ENCODE measurements at places on chromosomes 1 and 21. TPM values are rescaled to one million over a fixed set of nuclear protein-coding genes. Genes with fewer than 3 reads are reported as not detected.

Gene PLCH2
- total RNA-seq, result 32.7 TPM

Gene SPRR4
- total RNA-seq, result not detected

Gene C1QA
- total RNA-seq, result not detected

Gene PPIAL4G
- 0.86 TPM for total RNA-seq

Gene ERRFI1
- 0.83 TPM for total RNA-seq

Gene ELAVL4
- not detected for total RNA-seq

Gene FGGY
- total RNA-seq, result 7.0 TPM

Gene SPATA6
- total RNA-seq, result 0.55 TPM

Gene RAP1GAP
- total RNA-seq, result 0.15 TPM

Gene DNAJC28
- 0.55 TPM for total RNA-seq

Gene GPA33
- 0.65 TPM for total RNA-seq

Gene LCE4A
- total RNA-seq, result not detected

Gene CRABP2
- total RNA-seq, result 1.2 TPM

- DNase-seq, result peak; percentile 43
Measured at GRCh38 chr1:20430355-20431175, 55.4 kb downstream of the CAMK2N1 start.

DNA sequence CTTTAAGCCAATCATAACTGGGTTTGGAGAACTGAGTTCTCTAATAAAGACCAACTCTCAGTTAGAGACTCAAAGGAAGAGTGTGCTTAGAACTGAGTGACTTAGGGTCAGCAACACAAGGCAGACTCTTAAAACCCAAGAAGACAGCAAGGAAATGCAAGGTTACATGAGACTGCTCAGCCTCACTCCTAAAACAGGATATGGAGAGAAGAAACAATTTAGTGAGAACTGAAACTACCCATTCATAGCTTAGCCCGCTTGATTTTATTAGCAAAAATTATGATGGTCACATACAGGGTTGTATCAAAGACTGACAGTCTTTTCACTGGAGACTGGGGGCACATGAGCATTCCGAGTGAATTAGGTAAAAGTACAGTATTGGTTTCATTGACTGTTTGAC, 78.9 kb upstream of the DMRTA2 start:
- no peak for DNase-seq

GRCh38 chr1:201539561-201540431, 869 bp downstream of the NAV1 start:
- DNase-seq, result no peak

- DNase-seq, result no peak
Measured at GRCh38 chr1:85019994-85020393, 23.1 kb upstream of the MCOLN2 start.

- peak; percentile 83 for DNase-seq
Measured at GRCh38 chr1:203320591-203321272, 15.4 kb downstream of the BTG2 start.

GRCh38 chr1:154837034-154837671, 32.9 kb downstream of the KCNN3 start:
- no peak for DNase-seq

DNA sequence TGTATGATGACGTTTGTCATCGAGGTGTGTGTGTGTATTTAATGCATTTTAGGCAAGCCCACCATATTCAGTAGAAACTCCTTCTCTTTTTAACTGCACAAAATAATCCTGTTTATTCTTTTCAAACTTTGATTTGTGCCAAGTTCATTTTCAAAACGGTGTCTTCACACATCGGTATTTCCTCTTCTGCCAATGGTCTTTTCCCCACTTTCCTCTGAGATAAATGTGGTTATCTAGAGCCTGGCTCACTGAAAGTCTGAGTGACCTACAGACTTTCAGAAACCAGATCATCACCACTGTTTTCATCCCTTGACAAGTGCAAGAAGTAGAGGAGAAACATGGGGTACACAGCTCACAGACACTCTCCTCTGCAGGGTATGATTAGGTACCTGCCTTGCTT, 69.4 kb downstream of the GPATCH2 start:
- DNase-seq, result no peak

DNA sequence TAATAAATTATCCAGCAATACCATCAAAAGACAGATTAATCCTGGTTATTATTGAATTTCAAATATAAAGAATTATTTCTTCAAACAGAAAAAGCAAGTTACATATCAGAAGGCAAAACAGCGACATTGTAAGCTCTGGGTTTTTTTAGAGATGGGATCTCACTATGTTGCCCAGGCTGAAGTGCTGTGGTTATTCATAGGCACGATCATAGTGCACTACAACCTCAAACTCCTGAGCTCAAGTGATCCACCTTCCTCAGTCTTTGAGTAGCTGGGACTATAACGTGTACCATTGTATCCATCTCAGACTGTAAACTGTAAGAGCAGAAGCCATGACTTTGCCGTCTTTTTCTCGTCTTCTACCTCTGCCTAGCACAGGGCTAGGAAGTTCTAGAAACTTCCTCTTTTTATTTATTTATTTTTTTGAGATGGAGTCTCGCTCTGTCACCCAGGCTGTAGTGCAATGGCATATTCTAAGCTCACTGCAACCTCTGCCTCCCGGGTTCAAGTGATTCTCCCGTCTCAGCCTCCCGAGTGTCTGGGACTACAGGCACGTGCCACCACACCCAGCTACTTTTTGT, 20.0 kb upstream of the GPX7 start:
- DNase-seq, result no peak

GRCh38 chr21:26539566-26539965, 33.5 kb downstream of the CYYR1 start:
- DNase-seq, result no peak

- peak; percentile 57 for DNase-seq
Measured at GRCh38 chr1:26702680-26703038, 6.8 kb downstream of the ARID1A start.

- no peak for DNase-seq
Measured at GRCh38 chr1:28740118-28740517, 3.4 kb downstream of the YTHDF2 start.

GRCh38 chr1:81506699-81507098, 294.0 kb upstream of the ADGRL2 start:
- no peak for DNase-seq

DNA sequence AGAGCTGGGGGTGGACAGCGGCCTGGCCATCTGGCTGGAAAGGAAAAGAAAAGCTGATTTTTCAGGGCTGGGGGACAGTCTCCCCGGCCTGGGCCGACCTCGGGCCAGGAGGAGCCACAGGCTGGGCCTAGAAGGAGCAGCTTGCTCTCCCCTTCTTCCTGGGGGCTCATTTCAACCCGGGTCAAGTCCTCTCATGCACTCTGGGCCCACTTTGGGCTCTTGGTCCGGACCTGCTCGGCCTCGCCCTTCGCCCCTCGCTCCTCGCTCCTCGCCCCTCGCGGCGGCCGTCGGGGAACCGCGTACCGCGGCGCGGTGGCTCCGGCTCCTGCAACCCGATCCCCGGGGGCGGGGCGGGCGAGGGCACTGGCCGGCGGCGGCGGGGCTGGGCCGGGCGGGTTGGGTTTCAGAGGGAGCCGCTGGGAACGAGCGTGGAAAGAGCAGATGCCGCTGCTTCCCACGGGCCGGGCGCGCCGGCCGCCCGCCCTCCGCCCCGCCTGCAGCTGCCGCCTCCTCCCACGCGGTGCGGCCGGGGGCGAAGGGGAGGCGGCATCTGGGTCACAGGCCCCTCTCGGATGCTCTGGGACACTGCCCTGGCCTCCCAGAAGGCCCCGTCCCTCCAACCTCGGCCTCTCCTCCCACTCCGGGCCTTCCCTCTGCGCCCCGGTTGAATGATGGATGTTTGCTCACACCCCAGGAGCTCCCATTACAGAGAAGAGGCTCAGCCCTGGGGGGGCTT, 6.6 kb downstream of the HEYL start:
- no peak for DNase-seq

GRCh38 chr1:38740487-38740886, 119.1 kb downstream of the RRAGC start:
- no peak for DNase-seq

Measured in activated CD4-positive, alpha-beta memory T cell treated with anti-CD3 and anti-CD28 coated beads, Interleukin-2, amount 10 ng/mL, durations not matched to agents 7 days and 5 days (primary cell).